Pancreas (tissue), 10 donors: ENCODE measurements at places on chromosomes 5 and 9. TPM values are rescaled to one million over a fixed set of nuclear protein-coding genes. Genes with fewer than 3 reads are reported as not detected.

Gene MEF2C
- 11.2 TPM for total RNA-seq

Gene GLRA1
- total RNA-seq = 0.47 TPM

Gene EIF4E1B
- total RNA-seq = not detected

Gene GPR150
- total RNA-seq = 4.6 TPM

Gene PCDHB16
- 1.0 TPM for total RNA-seq

Gene HSPA4
- total RNA-seq = 30.7 TPM

Gene SMIM33
- not detected for total RNA-seq

Gene FAM153A
- 6.7 TPM for total RNA-seq

Gene ASTN2
- 3.1 TPM for total RNA-seq

DNA sequence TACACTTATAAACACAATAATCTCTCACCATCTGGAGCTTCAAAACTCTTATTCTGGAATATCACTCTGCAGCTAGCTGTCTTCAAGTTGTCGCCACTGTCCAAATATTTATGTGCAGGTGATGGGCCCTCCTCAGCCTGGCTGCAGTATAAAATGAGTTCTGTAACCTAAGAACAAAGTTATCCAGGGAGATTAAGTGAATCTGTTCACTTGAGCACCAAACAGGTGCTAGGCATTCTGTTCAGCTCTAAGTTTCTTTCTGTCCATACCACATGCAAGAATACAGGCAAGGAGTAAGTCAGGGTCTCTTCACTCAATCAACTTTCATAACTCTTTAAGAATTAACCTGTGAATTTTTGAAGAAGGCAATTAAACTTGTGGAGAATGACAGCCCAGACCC is 344.1 kb downstream of the PLK2 start:
- H3K27ac ChIP-seq = no peak overlapping the region
- no peaks in the 10 kb centered on the region for H3K27me3 ChIP-seq
- H3K36me3 ChIP-seq = no peaks in the 10 kb centered on the region
- no peaks in the 10 kb centered on the region for H3K4me1 ChIP-seq

DNA sequence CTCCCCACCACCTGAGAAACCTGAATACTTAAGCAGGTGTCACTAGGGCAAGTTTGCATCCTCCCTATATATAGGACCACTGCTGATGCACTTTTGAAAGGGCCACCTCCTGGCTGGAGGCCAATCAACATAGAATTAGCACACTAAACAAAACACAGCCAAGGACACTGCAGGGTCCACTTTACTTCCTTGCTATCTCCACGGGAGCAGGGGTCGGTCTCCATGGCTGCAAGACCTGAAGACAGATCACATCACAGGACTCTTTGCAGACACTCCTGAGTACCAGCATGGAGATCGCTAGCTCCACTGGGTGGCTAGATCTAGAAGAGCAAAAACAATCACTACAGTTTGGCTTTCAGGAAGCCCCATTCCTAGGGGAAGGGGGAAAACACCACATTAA is 72.3 kb downstream of the C9orf153 start:
- no peaks in the 10 kb centered on the region for H3K36me3 ChIP-seq
- H3K4me1 ChIP-seq = no peaks in the 10 kb centered on the region
- no peak overlapping the region for H3K4me3 ChIP-seq
- no peak overlapping the region for H3K27ac ChIP-seq
- no peaks in the 10 kb centered on the region for H3K27me3 ChIP-seq

- H3K27me3 ChIP-seq = no peaks in the 10 kb centered on the region
- H3K4me1 ChIP-seq = no peaks in the 10 kb centered on the region
- no peaks in the 10 kb centered on the region for H3K36me3 ChIP-seq
- DNase-seq = no peak
- no peak overlapping the region for H3K27ac ChIP-seq
Observed at GRCh38 chr9:122191584-122191983, 31.9 kb downstream of the MORN5 start.

DNA sequence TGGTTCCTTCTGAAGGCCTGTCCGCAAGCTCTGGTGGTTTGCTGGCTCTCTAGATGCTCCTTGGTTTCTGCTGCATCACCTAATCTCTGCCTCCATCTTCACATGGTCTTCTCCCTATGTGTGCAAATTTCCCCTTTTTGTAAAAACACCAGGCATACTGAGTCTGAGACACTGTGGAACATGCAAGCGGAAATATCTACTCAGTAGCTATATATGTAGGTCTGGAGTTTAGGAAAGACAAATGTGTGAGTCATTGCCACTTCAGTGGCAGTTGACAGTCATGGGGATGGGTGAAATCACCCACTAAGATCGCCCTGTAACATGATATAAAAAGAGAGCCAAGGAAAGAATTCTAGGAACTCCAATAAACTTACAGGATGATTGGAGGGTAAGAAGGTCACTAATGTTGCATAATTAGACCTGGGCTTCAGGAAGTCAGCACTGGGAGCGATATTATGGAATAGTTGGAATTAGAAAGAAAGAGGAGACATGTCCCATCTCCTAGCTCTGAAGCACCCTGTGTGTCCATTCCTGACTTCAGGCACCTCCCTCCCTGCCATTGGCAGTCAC is 22.7 kb upstream of the UBLCP1 start:
- H3K27ac ChIP-seq = no peak overlapping the region
- H3K36me3 ChIP-seq = no peaks in the 10 kb centered on the region
- no peaks in the 10 kb centered on the region for H3K27me3 ChIP-seq

GRCh38 chr5:154138701-154139100 is 51.8 kb upstream of the GALNT10 start:
- no peaks in the 10 kb centered on the region for H3K36me3 ChIP-seq
- no peak overlapping the region for H3K4me3 ChIP-seq
- no peaks in the 10 kb centered on the region for H3K27me3 ChIP-seq
- H3K4me1 ChIP-seq = no peaks in the 10 kb centered on the region
- no peak for DNase-seq

GRCh38 chr9:89874351-89875321 is 269.8 kb downstream of the GADD45G start:
- H3K36me3 ChIP-seq = no peaks in the 10 kb centered on the region
- no peaks in the 10 kb centered on the region for H3K4me1 ChIP-seq
- peak; percentile 6 for DNase-seq
- no peaks in the 10 kb centered on the region for H3K27me3 ChIP-seq
- no peak overlapping the region for H3K27ac ChIP-seq

GRCh38 chr9:108300306-108301287 is 555.2 kb downstream of the ACTL7B start:
- no peak overlapping the region for H3K27ac ChIP-seq
- H3K4me3 ChIP-seq = no peak overlapping the region
- no peaks in the 10 kb centered on the region for H3K4me1 ChIP-seq
- DNase-seq = no peak
- no peaks in the 10 kb centered on the region for H3K27me3 ChIP-seq

- no peak overlapping the region for H3K27ac ChIP-seq
- no peaks in the 10 kb centered on the region for H3K27me3 ChIP-seq
- H3K4me3 ChIP-seq = no peak overlapping the region
- no peaks in the 10 kb centered on the region for H3K4me1 ChIP-seq
- H3K36me3 ChIP-seq = no peaks in the 10 kb centered on the region
- no peak for DNase-seq
Observed at GRCh38 chr5:156271569-156271968, 55.4 kb upstream of the SGCD start.

- peaks cover 16% of the 10 kb centered on the region for H3K4me1 ChIP-seq
- no peaks in the 10 kb centered on the region for H3K36me3 ChIP-seq
- no peak overlapping the region for H3K4me3 ChIP-seq
- no peak for DNase-seq
Observed at GRCh38 chr5:173907686-173908371, 19.7 kb downstream of the CPEB4 start.

GRCh38 chr9:134361843-134362414 is 35.7 kb downstream of the RXRA start:
- H3K4me3 ChIP-seq = no peak overlapping the region
- H3K36me3 ChIP-seq = no peaks in the 10 kb centered on the region
- no peak for DNase-seq
- H3K27me3 ChIP-seq = no peaks in the 10 kb centered on the region
- no peak overlapping the region for H3K27ac ChIP-seq

DNA sequence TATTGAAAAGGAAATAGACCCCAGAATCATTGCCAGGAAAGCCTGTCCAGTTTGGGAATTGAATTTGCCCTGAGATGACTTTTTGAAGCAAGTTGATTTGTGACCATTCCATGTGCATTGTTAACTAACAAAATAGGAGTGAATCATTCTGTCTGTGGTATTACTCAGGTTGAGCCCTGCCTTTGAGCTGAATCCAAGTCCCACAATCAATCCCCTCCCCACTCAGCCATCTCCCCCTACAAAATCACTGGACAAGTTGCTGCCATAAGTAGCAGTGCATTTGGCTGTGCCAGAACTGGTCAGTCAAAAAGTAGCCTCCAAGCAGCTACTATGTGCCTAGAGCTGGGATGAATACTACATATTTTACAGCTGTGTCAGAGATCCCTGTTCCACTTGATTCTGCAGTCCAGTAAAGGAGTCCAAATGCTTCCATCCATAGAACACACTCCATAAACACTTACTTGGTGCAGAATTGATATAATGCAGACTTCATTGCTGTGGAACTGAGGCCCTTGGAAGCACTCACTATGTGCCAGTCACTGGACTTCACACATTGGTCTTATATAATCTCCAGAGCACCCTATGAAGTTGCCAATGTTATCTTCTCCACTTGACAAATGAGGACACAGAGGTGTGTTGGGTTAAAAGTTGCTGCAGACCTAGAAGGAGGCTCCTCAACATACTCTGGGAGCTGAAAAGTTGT is 96.1 kb downstream of the ZNF462 start:
- H3K4me3 ChIP-seq = no peak overlapping the region
- no peaks in the 10 kb centered on the region for H3K4me1 ChIP-seq
- H3K27ac ChIP-seq = no peak overlapping the region
- no peaks in the 10 kb centered on the region for H3K36me3 ChIP-seq
- H3K27me3 ChIP-seq = no peaks in the 10 kb centered on the region
- DNase-seq = no peak

- H3K27ac ChIP-seq = no peak overlapping the region
- no peak overlapping the region for H3K4me3 ChIP-seq
- DNase-seq = no peak
Observed at GRCh38 chr5:14325369-14325768, 182.2 kb downstream of the TRIO start.

DNA sequence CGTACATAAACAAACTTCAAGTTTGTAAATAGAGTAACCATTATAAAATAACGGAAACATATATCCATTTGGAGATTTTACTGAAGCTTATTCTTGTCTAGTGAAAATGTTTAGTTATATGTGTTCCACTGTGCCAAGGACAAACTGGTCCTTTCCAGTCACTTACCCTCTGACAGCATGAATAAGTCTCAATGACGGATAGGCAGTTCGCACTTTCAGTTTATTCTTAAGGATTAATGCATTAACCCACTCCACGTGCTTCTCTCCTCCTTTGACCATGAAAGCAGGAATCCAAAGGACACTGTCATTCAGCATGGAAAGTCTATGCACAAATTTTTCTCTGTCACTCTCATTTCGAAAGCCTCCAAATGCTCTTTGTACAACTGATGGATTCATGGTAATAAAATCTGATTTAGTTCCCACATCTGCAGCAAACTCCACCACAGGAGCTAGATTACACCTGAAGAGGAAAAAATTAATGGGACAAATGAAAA is 47.1 kb downstream of the ST8SIA4 start:
- no peak overlapping the region for H3K4me3 ChIP-seq
- H3K4me1 ChIP-seq = no peaks in the 10 kb centered on the region
- no peaks in the 10 kb centered on the region for H3K36me3 ChIP-seq
- no peak for DNase-seq
- no peaks in the 10 kb centered on the region for H3K27me3 ChIP-seq

DNA sequence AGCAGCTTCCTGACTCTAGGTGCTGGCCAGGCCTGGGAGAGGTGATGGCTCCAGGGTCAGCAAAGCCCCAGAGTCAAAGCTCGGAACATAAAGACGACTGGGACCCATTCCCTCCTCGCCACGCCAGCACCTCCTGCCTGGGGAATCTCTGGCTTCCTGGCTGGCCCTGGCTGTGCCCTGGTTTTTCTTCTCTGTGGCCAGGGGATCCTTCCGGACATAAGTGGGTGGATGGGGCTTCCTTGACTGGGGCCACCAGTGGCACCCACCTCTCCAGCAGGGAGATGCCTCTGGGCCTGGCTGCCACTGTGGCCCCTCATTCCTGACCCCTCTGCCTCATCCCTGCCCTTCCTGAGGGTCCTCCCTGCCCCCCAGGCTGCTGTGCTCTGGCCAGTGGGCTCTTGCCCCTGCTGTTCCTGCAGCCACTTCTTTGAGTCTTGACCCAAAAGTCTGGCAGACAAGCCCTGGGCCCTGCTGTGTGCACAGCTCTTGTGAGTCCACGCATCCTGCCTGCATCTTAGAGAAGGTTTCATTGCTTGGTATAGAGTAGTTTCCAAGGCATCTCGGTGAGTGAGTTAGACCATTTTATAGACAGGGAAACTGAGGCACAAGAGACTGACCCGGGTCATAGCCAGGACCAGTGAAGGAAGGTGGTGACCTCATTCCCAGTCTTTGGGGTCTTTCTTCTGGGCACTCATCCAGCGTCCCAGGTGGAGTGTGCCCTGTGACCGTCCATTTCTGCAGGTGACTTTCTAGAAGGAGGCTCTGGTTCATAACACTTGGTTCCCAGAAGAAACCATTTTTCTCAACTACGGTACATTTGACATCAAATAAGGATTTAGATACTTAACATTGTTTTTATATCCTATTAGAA is 17.3 kb upstream of the LPCAT1 start:
- no peaks in the 10 kb centered on the region for H3K36me3 ChIP-seq
- H3K4me3 ChIP-seq = no peak overlapping the region
- no peak overlapping the region for H3K27ac ChIP-seq
- H3K27me3 ChIP-seq = no peaks in the 10 kb centered on the region

DNA sequence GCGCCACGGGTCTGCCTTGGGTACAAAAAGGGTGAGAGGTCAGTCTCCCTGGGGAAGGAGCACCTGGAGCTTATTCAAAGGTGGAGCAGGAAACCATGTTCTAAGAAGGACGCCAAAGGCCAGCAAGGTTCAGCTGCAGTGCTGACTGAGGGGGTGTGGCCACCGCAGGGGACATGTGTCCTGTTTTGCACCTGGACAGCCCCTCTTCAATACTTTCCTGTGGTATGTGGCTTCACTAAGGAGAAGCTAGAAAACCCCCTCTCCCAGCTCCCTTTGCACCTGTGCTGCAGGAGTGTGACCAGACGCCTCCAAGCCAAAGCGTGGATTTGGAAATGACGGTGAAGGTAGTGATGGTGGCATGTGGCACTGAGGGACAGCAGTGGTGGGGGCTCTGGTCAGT is 23.6 kb downstream of the TRIM14 start:
- no peaks in the 10 kb centered on the region for H3K27me3 ChIP-seq
- no peak for DNase-seq
- no peak overlapping the region for H3K4me3 ChIP-seq
- H3K27ac ChIP-seq = no peak overlapping the region
- H3K36me3 ChIP-seq = no peaks in the 10 kb centered on the region

DNA sequence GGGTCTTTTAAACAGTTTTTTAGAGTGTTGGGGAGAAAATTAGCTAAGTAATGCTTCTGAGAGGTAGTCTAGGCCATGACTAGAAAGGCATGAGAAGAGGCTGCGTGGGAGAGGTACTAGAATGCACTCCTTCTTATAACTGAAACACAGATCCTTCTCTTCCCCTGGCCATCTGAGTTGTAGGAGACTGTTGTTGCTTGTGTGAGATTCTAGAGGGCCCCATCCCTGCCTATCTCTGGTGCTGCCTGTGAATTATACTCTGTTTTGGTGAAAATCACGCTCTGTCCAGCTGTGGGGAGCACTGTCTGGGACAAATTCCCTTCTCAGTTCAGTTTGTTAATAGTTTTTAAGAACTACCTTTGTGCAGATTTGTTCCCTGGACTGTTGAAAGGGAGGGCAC is 37.5 kb downstream of the MAP1B start:
- DNase-seq = no peak
- H3K4me3 ChIP-seq = no peak overlapping the region
- H3K4me1 ChIP-seq = no peaks in the 10 kb centered on the region
- H3K27me3 ChIP-seq = no peaks in the 10 kb centered on the region
- H3K36me3 ChIP-seq = no peaks in the 10 kb centered on the region

GRCh38 chr5:180652771-180653170 is 3.4 kb upstream of the FLT4 start:
- H3K27ac ChIP-seq = no peak overlapping the region
- no peaks in the 10 kb centered on the region for H3K36me3 ChIP-seq
- no peaks in the 10 kb centered on the region for H3K27me3 ChIP-seq
- DNase-seq = no peak
- no peak overlapping the region for H3K4me3 ChIP-seq
